Ureter (tissue), 1 donor: ENCODE measurements at places on chromosomes 1 and 21. TPM values are rescaled to one million over a fixed set of nuclear protein-coding genes. Genes with fewer than 3 reads are reported as not detected.

Gene ATAD3A
- total RNA-seq: 26.3 TPM

- no peak for DNase-seq
Observed at GRCh38 chr1:33420870-33421775, 9.8 kb downstream of the PHC2 start.

Gene DAB1
- total RNA-seq: 12.2 TPM

Gene S100A12
- not detected for total RNA-seq

Gene AKR7A2
- 40.8 TPM for total RNA-seq

DNA sequence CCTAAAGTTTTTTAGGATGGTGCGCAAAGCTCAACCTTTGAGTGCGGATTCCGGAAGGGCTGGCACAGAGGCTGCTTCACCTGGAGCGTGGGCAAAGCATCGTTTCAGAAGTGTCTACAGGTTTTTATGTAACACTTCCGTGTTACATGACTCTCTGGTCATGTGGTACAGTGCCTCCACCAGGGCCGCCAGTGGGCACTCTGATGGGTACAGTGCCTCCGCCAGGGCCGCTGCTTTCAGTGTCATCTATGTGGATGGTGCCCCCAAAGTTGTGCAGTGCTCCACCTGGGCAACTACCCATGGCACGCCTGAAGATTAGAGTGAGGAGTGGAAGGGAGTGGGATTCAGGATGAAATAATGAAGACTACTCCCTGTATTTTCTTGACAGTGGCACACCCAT, 101.4 kb upstream of the C1orf174 start:
- no peak for DNase-seq
